ENCODE measurements at places on chromosomes 11 and 22.

- no peak for DNase-seq
These were observed 83.8 kb upstream of the FIBIN start for GRCh38 chr11:26909991-26910591.

- no peak for DNase-seq
These were observed 15.4 kb downstream of the EHD1 start for GRCh38 chr11:64862987-64863390.

GRCh38 chr22:17748555-17749353, 25.5 kb downstream of the BID start:
- DNase-seq, result no peak

- no peak for DNase-seq
These were observed 1.3 kb upstream of the SC5D start for GRCh38 chr11:121291319-121291718.

DNA sequence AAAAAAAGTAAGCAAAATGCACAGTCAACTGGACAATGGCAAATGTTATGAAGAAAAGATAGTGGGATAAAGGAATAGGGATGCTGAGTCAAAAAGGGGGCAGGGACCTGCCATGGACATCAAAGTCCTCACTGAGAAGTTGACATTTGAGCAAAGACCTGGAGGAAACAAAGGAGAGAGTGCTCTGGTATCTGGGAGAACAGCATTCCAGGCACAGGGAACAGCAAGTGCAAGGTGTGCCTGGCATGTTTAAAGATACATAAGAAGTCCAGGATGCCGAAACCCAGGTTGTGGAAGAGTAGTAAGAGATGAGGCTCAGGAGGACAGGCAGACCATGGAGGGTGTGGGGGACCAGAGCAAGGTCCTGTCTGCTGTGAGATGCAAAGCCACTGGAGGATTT, 123.3 kb downstream of the RRAS2 start:
- no peak for DNase-seq

DNA sequence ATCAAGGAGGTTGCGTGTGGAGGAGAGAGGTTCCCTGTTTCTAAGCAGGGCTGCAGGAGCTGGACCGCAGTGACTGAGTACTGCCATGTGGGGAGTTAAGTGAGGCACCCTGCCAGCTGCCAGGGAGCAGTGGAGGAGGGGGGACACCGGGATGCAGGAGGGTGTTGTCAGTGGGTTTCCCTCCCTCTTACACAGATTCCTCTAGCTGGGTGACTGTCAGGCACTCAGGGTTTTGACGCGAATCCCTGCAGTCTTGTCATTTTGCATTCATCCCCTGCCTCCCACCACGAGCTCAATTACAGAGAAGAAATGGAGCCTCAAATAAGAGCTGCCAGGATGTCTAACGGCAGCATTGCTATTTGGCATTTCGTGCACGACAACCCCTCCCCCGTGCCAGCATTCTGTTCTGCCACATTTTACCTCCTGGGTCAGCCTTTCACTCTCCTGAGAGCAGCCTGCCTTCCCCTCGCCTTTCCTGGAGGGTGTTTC, 119.8 kb upstream of the SORL1-AS1 start:
- DNase-seq, result no peak

DNA sequence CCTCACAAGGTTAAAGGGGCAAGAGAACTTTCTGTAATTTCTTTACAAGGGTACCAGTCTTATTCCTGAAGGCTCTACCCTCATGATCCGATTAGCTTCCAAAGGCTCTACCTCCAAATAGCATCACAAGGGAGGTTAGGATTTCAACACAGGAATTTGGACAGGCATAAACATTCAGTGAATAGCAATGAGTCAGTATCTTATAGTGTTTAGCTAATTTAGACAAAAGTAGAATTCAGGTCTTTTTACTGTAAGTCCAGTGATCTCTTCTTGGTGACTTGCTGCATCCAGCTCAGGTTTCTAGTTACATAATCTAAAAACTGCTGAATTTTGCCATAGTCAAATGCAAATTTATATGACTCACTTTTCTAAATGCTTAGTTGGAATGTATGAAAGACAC, 1995.6 kb upstream of the RAG2 start:
- no peak for DNase-seq

DNA sequence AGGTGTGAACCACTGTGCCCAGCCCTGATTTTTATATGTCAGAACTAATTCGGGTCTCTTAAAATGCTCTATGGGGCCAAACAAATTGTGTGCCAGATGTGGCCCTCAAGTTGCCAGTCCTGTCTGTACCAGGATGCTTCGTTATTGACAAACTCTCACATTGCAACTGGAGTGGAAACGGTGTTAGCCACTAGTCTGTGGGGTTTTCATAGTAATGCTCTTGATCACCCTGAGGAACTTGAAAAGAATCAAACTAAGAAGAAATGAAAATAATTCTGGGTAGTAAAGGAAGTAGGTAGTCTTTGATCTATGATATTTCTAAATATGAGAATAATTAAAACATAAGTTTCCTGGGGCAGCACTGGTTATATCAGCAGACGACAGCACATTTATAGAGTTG, 67.3 kb upstream of the ADSL start:
- no peak for DNase-seq

- no peak for DNase-seq
These were observed 889 bp downstream of the PLAAT4 start for GRCh38 chr11:63537293-63538101.

DNA sequence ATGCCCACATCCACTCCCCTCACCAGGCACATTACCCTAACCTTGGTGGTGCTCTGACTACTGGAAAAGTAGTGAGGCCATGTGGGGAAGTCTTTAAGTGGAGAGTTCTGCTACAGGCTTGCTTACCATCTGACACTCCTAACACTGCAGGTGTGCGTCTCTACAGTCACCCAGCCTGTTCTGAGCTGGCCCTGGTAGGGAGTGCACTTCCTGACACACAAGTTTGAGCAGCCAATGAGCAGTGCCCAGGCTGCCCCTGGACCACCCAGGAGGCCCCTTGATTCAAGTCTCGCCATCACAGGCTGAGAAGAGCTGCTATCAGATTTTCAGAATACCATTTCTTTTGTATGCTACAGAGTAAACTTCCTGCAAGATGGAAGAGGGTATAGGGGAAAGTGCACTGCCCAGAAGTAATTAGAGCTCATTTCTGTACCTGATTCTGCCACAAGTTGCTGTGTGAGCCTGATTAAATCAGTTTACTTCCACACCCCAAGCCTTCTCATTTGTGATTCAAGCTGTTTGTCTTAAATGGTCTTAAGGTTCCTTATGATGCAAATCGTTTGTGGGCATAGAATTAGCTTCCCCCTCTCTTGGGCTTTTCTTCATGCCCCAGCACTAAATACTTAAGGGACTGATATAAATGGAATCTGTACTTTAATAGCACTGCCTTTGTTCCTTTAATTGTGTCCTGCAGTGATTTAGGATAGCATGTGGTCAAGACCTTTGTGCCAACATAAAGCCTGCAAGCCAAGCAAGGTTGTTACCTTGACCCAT, 22.2 kb downstream of the OPCML start:
- no peak for DNase-seq

GRCh38 chr11:76005756-76006155, 190.7 kb downstream of the UVRAG start:
- DNase-seq, result no peak

GRCh38 chr11:123152951-123153350, 42.1 kb downstream of the CLMP start:
- DNase-seq, result no peak

DNA sequence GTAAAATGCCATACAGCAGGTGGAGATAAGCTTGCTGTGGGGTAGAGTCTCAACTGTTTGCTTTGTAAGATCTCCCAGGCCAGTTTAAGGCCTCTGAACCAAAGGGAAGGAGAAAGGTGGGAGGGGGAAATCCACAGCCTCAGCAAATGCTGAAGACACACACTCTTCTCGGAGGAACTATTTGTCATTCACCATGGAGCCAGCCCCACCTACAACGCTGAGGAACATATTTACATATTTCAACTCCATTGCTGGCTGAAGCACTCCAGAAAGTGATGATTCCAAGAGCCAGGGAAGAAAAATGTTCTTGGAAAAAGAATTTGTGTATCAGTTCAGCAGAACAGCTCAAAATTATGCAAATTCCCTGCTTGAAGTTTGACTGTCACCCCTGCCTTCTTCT, 6.5 kb downstream of the TENM4 start:
- no peak for DNase-seq

- DNase-seq, result no peak
These were observed 4.4 kb upstream of the SIPA1 start for GRCh38 chr11:65633390-65634108.

DNA sequence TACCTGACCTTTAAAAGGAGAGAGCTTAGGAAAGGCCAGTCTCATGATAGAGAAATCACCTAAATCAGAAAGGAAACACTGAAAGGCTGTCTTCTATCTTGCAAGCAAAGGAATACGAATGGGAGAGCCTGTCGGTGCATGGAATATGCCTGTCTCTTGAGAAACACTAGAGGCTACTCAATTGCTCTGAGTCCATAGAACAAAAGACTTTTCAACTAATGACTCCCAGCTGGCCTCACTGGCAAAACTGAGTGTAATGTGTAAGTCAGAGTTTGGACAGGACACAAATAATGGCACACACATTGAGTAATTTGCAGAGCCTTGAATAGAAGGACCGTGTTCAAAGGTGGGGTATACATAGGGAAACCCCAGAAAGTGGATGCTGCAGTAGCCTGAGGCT, 171.0 kb upstream of the ARHGAP20 start:
- no peak for DNase-seq

DNA sequence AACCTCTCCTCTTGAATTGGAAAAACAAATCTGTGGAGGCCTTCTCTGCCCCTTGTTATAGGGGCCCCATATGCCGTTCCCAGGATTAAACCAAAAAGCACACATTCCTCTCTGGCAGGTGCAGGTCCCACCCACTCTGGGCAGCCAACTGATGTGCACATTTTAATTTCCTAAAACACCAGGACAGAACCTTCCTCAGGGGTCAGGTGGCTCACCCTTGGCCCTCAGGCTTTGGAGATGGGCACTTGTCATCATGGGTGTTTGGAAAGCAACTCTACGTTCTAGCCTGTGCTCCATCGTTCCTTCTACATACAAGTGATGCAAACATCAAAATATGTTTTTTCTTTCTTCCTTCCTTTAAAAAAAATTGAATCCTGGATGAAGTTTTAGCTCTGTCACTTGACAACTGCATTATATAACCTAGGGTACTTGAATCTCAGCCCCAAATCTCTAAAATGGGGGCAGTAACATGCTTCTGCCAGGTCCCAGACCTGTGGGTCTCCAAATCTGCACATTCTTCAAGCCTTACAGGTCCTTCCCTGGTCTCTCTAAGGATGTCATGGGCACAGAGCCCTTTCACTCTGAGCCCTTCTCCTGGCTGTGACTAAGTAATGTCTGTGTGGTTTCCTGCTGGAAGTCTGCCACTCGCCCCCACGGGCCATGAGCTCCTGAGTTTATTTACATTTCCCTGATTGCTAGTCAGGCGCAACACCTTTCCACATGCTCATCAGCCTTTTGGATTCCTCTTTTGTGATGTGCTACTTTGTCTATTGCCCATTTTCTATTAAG, 43.8 kb downstream of the KCNQ1OT1 start:
- no peak for DNase-seq

DNA sequence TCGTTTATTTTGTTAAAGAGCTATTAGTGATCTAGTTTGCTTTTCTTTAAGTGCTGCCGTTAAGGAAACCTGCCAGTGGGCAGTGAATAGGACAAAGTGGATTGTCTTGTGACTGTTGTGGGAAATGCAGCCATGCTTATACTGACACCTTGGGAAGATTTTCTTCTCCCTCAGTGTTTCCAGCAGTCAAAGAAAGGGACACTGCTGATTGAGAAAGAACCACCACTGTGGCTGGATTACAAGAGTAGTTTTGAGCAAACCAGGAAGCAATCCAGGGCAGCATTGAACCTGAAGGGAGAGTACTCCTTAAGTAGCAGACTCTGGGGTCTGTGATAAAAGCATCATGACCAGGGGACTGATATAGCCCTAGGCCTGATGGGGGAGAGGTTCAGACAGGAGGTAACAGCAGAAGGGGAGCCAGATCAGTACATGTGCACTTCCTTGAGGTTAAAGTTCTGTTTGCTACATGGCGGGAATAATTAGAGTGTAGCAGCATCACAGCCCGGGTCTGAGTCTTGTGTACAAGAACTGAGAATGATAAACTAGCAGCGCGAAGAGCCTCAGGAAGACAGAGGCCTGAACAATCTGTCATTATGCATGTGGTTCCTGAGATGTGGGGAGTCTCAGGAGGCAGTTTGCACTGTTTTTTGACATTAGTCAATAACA, 167.8 kb downstream of the C11orf91 start:
- DNase-seq, result no peak

DNA sequence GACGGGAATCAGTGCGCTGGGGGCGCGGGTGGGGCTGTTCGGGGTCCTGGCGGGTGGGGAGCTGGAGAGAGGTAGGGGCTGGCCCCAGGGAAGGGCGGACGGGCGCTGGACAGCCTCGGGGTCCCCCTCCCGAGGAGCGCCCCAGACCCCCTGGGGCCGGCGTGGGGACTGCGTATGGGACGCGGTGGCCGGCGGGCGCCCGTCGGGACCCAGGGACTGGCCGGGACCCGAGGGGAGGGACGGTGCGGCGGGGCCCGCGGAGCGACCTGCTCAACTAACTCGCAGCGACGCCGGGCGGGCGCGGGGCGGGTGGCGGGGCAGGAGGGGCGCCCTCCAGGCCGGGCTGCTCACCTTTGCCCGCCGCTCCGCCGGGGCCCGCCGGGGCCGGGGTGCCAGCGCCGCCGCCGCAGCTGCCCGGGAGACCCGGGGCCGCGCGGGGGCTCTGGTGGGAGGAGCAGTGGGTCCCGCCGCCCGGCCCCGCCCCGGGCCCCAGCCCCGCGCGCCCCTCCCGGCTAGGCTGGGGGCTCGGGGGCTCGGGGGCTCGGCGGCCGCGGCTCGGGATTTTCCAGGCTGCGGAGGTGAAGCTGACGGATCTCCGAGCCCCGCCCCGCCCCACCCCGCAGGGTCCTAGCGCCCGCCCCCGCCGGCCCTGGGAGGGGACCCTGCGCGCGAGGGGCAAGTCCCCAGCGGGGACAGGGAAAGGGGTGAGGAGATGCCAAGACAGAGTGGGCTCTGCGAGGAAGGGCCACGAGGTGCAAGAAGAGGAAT, 12.3 kb downstream of the STARD10 start:
- DNase-seq, result peak; percentile 39

DNA sequence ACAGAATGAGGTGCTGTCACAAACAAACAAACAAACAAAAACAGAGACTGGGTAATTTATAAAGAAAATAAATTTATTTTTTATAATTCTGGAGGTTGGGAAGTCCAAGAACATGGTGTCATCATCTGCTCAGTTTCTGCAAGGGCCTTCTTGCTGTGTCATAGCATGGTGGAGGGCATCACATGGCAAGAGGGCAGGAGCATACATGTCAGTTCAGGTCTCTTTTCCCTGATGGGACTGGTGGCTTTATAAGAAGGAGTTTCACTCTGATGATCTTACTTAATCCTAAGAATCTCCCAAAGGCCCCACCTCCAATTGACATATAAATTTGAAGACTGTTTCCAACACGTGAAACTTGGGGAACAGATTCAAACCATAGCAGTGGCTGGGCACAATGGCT, 135.7 kb downstream of the NECTIN1 start:
- DNase-seq, result no peak

- DNase-seq, result no peak
These were observed 1.6 kb upstream of the IFITM1 start for GRCh38 chr11:312092-312816.

- DNase-seq, result no peak
These were observed 5.7 kb downstream of the KCNQ1 start for GRCh38 chr11:2450321-2451041.

Measured in NCI-H187 (cell line).